ENCODE measurements at places on chromosomes 11 and 22.

DNA sequence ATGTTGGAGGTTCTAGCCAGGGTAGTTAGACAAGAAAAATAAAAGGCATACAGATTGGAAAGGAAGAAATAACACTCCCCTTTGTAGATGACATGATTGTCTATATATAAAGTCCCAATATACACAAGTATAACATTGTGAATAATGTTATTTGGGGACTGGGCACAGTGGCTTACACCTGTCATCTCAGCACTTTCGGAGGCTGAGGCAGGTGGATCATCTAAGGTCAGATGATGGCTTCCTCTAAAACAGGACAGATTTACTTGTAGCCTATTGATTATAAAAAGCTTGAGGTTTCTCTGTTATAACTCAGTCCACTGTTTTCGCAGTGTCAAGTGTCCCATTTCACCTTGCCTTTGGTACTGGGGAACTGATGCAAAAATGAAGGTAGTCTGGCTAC is 19.6 kb downstream of the ATM start:
- DNase-seq, result no peak

GRCh38 chr11:72965672-72966071 is 151.5 kb downstream of the ATG16L2 start:
- DNase-seq, result no peak

GRCh38 chr11:27354359-27354965 is 8.6 kb downstream of the CCDC34 start:
- no peak for DNase-seq

DNA sequence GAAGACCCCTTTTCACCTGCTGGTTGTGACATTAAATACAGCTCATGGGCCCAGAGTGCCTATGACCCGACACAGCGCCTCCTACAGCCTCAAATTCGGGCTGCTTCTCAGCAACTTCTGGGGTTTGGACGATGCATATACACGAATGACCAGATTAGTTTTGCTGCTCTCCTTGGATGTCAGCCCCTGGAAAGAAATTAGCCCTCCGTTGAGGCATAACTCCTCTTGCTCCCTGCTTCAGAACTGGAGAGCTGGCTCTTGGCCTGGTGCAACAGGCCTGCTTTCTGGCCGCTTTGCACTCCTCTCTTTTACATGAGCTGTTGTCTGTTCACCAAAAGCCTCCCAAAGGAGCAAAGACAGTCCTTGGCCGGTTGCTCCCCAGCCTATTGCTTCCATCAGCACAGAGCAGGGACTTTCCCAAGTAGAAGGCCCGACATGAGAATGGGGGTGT is 3.3 kb downstream of the TECTA start:
- no peak for DNase-seq

- DNase-seq, result no peak
Observed at GRCh38 chr11:99271527-99271926, 250.8 kb downstream of the CNTN5 start.

DNA sequence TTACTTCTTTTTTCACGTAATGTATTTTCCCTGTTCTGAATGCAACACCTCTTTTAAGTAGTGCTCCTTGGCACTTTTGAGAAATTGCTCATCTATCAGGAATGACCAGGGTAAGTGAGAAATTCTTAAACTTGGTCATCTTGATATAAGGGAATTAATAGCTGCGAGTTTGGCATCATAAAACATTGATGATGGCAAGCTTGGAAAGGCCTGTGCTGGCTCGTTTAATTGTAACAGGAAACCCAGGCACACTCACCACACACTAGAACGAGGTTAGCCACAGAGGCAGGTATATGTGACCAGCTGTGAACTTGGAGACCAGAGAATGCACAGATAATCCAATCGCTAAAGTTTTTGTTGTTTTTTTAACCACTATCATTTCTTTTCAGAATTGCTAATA is 24.3 kb downstream of the FAM118A start:
- DNase-seq, result no peak

DNA sequence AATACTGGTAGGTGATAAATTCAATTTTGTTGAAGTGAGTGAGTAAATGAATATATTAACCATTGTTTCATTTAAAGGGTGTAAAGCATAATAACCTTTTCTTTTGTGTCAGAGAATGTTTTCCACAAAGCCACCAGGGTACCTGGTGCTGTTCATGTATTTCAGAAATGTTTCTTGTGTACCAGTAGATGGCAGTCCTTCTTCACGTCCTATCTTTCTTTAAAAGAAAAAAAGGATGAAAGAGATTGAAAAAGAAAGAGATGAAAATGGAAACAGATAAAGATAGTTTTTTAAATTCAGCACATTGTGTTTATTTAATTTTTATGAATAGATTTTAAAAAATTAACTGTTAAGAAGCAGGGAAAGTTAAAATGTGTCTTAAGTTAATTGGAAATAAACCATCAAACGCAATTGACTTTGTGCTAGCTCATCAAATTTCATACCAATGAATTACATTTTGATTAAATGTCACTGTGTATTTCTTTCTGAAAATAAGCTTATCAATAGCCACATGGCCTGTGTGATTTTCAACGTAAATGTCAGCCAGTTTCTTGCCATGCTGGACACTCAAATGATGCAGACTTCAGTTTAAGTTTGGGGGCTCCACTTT is 65.5 kb upstream of the CHORDC1 start:
- DNase-seq, result no peak

GRCh38 chr11:62602141-62603071 is 741 bp upstream of the MTA2 start:
- no peak for DNase-seq

DNA sequence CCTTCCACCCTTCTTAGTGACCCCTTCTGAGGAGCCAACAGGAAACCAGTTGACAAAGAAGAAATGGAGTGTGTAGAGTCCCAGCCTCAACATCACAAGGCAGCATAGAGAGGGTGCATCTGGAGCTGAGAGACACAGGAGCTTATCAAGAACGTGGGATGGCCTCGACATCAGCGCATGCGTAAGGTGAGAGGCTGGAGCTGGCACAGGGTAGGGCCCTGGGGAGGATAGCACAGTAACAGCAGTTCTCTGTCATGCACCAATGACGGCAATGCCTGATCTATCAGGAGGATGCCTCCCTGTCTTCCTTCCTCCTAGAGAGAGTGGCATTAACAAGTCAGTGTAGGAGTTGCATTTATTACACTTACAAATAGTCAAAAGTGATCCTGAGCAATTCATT is 426.1 kb downstream of the NTM start:
- DNase-seq, result no peak

GRCh38 chr11:68122936-68123539 is 1.9 kb upstream of the CHKA start:
- DNase-seq, result no peak

DNA sequence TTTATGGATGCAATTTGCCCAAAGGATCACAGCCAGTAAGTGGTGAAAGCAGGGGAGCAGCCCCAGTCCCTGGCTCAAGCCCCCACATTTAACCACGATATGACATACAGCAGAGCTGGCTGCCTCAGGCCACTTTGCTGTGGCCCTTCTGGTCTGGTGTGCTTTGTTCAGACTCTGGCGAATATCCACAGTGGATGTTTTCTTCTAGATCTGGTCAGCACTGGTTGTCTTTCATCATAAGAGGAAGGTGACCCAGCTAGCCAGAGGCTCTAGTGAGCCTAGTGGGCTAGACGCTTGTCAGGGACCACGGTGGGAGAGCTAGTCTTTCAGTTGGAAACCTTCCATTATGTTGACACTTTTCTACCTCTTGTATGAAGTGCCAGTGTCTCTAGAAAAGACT is 42.5 kb downstream of the DGCR2 start:
- DNase-seq, result no peak

Measured in activated CD8-positive, alpha-beta memory T cell treated with anti-CD3 and anti-CD28 coated beads for 1 hour (primary cell).